ENCODE measurements at places on chromosomes 5 and 9. TPM values are rescaled to one million over a fixed set of nuclear protein-coding genes. Genes with fewer than 3 reads are reported as not detected.

Gene NMUR2
- total RNA-seq, result not detected

Gene GRAMD2B
- total RNA-seq, result 19.1 TPM

Gene FOXI1
- total RNA-seq, result not detected

Gene DMGDH
- 13.9 TPM for total RNA-seq

Gene GABRP
- not detected for total RNA-seq

Gene ZNF354C
- total RNA-seq, result 8.5 TPM

DNA sequence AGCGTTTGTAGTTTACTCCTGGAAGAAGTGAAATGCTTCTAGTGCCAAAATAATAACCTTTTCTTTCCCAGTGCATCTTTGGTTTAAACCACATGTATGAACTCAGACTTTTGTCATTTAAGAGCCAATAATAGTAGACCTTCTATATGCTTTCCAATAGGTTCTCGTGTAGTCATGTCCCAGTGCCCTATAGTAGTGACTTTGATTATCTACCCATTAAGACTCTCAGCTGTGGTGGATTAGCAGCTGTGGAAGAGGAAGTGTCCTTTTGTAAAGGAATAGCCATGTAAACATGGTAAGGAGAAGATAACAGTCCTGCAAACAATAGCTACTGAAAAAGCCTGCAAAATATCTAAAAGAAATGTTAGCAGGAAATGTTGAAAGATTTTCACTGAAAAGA lies 765.3 kb downstream of the MTRR start:
- DNase-seq, result no peak

Data from omental fat pad (tissue), 4 donors.